NT2/D1 (cell line): ENCODE measurements at places on chromosomes 7 and 10.

GRCh38 chr10:91389636-91390512 lies 20.3 kb upstream of the HECTD2 start:
- no peak for DNase-seq

DNA sequence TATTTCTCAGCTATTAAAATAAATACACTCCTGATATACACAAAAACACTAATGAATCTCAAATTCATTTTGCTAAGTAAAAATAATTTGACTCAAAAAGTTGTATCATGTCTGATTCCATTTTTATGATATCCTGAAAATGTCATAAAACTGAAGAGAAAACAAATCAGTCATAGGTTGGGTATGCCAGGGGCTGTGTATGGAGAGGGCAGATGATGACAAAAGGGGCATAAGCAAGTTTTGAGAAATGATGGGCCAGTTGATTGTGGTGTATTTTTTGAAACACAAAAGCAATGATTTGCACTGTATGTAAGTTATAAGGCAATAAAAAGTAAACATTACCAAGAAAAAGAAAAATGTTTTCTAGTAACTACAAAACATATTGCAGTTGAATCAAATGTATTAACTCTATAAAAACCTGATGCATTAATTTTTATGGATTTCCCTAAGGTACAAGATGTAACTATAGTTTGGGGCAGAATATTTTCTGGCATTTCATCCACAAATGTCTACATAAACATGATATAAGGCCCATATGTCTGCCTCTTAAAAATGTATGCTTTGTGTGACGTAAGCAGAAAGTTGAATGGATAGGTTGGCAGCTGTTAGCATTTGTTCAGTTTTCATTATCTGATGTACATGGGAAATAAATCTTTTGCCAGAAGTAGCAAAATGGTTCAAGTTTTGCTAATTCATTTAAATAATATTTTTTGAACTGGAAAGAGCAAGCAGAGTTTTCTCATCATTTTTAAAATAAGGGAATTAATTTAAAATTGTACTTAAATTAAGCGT lies 35.1 kb upstream of the ING3 start:
- DNase-seq, result no peak

GRCh38 chr7:82129091-82129490 lies 314.5 kb downstream of the CACNA2D1 start:
- no peak for DNase-seq

DNA sequence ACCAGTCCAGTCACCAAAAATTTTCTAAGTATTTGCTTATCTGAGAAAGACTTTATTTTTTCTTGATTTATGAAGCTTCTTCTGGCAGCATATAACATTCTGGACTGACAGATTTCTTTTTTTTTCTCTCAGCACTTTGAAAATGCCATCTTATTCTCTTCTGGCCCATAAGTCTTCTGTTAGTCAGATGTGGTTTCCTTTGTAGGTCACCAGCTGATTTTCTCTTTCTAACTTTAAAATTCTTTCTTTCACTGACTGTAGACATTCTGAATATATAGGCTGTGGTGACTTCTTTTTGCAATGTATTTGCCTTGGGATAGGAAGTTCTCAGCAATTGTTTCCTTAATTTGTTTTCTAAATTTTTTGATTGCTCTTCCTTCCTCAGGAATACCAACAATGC lies 172.5 kb downstream of the CCDC7 start:
- DNase-seq, result no peak

DNA sequence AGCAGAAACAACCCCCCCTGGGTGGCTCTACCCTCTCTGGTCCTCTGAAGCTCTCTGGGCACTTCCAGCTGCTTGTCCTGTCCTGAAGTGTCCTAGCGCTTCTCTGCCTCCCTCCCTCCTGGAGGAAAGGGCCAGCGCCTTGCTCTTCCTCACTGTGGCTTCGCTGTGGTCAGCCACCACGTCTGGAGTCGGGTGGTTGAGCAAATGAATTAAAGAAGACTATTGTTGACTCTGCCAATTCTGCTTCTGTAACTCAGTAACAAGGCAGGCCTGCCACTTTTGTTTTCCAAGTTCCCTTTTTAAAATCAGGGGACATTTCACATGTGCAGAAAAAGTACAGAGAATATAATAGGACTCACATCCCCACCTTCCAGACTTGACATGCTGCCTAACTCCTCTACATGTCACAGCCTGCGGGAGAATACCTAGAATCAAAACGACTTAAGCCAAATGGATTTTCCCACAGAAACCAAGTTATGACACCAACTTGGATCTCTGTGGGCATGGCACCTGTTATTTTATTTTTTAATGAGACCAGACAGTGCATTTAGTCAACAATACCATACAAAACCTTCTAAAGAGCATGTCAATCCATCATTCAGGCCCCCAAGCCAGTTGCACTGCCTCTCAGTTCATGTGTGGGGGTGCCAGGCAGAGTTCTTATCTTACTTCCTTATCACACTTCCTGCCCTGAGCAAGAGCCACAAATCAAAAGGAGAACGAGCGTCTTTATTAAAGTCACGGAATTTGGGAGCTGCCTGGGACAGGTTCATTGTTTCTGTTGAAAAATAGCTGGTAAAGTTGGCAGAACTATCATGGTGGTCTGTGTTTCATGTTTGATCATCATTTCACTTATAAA lies 6.8 kb downstream of the FFAR4 start:
- DNase-seq, result no peak

- no peak for DNase-seq
Measured at GRCh38 chr7:73599916-73600315, 21.5 kb upstream of the TBL2 start.

DNA sequence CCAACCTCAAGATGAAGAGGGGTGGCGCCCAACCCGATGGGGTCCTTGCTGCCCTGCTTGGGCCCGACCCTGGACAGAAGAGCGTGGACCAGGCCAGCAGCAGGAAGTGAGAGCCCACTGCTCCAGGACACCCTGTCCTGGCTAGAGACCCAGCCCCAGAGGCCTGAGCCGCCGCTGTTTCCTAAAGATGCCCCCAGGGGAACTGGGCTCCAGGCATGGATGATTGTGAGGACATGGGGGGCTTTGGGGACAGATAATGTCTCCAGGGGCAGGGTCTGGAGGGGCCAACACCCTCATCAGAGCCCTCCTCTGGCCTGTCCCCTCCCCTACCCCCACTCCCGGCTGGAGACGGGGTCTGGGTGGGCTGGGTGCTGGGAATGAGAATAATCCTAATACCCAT lies 71.7 kb downstream of the MYL10 start:
- no peak for DNase-seq

DNA sequence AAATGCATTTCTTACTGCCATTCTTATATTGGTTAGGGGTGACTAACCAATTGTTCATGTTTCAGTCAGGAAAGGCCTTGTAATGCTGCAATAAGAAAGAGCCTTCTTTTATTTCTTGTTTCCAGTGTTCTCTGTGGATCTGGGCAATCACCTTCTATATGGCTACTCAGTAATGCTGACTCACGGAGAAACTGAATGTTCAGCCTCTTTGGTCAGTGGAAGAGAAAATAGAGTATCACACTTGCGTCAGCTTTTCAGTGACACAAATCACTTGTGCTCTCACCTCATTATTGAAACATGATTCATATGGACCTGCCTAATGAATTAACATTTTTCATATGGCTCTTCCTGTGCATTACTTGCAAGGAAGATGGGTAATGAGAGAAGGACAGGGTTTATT lies 243.9 kb upstream of the POT1 start:
- no peak for DNase-seq

DNA sequence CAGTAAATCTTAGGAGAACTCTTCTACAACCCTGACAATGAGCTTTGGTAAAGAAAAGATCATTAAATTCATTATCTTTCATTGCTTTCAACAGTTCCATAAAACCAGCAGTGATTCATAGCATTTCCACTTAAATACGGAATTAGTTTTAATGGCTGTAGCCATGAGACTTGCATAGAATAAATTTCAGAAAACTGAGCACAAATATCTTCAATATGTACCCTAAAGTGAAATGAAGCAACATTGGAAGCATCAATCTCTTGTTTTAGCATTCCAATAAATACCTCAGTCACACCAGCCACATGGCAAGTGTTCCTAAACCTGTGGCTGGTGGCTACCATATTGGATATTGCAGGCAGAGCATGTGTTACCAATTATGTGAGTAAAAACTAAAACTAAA lies 3.6 kb upstream of the RARRES2 start:
- DNase-seq, result no peak

DNA sequence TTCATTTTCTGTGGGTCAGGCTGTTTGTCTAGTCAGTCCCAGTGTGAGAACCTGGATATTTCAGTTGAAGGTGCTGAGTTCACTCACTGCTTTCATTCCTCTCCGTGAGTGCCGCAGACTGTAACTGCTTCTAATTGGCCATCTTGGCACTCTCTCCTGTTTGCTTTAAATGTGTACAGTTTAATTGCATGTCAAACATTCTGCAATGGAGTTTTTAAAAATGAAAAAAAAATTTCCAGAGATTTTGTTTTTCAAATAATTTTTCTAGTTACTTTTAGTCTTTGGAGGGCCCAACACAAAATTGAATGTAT lies 87.8 kb downstream of the CCSER2 start:
- DNase-seq, result no peak

DNA sequence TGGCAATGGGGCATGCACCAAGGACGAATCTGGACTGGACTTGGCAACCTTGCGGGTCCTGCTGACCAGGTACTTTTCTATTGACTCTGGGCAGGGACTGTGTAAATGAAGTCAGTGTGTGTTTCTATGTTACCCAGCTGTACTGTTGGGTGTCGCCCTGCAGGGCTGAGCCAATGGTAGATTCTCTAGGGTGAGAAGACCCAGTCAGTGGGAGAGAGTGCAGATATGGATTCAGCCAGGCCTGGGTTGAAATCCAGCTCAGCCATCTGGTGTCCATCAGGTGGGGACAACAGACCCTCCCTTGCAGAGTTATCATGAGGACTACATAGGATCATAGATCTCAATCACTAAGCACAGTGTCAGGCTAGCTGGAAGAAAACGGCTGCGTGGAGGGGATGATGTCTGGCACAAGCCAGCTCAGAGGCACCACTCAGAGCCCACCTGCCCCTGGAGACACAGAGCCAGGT lies 4.9 kb upstream of the PPIF start:
- DNase-seq, result no peak

GRCh38 chr10:112394475-112394875 lies 20.6 kb downstream of the ACSL5 start:
- no peak for DNase-seq

DNA sequence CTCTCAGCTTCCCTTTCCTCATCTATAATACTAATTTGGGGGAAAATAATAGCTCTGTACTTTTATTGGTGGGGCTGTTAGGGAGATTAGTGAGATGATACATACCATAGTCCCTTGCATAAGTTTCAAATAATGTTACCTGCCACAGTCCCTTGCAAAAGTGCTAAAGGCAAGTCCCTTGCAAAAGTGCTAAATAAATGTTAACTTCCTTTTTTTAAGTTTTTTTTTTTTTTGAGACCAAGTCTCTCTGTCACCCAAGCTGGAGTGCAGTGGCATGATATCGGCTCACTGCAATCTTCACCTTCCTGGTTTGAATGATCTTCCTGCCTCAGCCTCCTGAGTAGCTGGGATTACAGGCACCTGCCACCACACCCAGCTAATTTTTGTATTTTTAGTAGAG lies 43.4 kb upstream of the SRGN start:
- no peak for DNase-seq

DNA sequence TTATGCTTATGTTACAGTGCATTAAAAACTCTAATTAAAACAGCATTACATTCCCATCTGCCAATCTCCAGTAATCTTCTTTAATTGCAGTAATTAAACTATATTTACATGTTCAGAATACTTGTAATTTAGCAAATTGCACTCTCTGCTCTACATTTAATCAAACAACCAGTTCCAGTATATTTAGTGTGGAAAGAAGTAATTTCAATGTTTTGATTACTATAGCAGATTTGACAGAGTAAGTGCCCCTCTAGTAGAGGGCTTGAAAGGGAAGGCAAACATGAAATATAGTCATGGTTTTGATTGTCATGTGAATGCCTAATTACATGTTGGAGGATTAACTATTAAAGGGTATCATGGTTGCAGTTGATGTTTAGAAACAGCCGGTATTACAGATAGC lies 739.7 kb downstream of the AUTS2 start:
- DNase-seq, result no peak

GRCh38 chr10:5629303-5630111 lies 36.9 kb downstream of the ASB13 start:
- peak; percentile 56 for DNase-seq

DNA sequence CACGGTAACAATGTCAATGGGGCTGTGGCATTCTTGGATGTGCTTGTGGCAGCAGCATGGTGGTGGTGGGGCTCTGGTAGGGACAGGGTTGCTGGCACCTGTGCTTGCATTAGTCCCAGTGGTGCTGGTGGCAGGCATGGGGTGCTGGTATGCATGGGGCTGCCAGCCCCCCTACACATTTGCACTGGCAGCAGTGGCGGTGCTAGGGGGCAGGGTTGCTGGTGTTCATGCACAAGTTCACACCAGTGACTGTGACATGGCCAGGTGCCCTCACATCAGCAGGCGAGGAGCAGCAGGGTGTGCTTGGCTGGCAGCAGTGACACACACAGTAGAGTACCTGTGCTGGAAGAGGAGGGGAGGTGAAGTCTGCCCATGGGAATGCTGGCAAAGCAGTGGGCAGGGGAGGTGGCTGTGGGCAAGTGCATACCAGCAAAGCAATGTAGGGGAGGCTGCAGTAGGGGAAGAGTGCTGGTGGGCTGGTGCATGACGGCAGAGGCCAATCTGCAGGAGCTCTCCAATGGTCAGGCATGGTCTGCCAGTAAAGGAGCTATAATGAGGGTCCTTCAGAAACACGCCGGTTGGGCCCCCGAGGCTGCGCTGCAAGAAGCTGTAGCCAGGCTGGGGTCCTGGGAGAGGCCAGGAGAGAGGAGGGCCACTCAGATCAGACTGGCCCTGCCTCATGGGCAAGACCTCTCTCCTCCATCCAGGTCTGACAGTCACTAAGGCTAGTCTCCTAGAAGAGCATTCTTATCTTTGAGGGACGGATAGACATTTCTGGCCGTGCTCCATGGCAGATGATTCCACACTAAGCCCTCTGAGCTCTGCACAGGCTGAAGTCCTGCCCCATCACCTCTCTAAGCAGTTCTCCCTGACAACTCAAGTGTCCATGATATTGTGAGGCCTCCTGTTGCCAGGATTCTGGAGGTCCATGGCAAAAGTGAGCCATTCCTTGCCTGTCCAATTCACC lies 406.4 kb downstream of the SEMA3D start:
- DNase-seq, result no peak

- no peak for DNase-seq
Measured at GRCh38 chr7:39405581-39405980, 160.6 kb upstream of the YAE1 start.

GRCh38 chr7:138853448-138853847 lies 55.5 kb upstream of the ATP6V0A4 start:
- DNase-seq, result no peak

GRCh38 chr10:132133005-132133404 lies 53.7 kb upstream of the DPYSL4 start:
- no peak for DNase-seq

- DNase-seq, result no peak
Measured at GRCh38 chr7:18177815-18178660, 150.4 kb upstream of the PRPS1L1 start.

DNA sequence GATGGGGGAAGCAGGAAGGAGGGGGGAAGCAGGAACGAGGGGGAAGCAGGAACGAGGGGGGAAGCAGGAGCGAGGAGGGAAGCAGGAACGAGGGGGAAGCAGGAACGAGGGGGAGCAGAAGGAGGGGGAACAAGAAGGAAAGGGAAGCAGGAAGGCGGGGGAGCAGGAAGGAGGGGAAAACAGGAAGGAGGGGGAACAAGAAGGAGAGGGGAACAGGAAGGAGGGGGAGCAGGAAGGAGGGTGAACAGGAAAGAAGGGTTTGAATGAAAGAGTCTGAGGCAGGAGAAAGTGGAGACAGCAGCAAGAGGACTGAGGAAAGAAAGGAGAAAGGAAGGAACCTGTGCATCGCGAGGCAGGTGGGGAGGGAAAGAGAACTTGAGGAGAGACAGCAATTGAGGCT lies 256.6 kb downstream of the PTEN start:
- DNase-seq, result no peak

- DNase-seq, result no peak
Measured at GRCh38 chr10:33947544-33947943, 613.1 kb upstream of the NRP1 start.
